ENCODE measurements at places on chromosomes 1 and 21. TPM values are rescaled to one million over a fixed set of nuclear protein-coding genes. Genes with fewer than 3 reads are reported as not detected.

DNA sequence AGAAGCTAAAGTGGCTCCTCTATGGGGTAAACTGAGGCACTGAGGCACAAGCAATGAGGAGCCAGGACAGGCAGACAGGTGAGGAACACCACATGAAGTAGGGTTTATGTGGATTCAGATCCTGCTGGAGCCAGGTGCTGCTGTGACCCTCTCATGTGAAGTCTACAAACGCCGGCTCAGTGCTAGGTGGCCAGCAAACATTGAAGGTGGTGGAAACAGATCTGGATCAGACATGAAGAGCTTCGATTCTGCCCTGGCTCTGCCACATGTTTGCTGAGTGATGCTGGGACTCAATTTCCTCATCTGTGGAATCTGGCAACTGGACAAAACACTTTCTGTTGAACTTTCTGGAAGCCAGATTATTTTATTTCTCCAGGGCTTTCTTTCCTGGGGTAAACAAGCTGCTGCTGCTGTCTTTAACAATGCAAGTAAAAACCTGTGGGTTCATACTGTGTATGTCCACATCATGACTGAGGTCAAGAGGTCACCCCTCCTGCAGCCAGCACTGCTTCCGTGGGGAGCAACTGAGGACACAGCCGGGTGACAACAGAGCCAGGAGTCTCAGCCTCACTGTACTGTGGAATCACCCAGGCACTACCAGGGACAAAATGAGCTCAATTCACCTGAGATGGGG, 33.3 kb downstream of the HMGB4 start:
- DNase-seq: no peak

DNA sequence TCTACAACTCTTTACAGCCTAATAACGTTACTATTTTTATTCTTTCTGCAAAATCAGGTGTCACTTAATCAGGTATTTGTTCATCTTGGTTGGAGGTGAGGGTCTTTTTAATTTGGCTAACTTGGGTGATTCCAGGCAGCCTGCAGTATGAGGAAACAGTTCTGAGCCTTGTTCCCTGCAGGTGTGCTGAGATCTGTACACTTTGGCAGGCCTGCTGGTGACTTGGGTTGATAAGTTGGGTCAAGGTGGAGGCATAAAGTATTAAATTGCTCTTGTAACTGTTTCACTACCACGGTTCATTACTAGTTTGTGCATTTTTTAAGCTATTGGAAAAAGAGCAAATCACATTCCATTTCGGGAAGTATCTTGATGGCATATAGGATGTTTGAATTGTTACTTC, 10.0 kb downstream of the MAP3K21 start:
- DNase-seq: no peak

APOBEC4 gene
- total RNA-seq: not detected

DNA sequence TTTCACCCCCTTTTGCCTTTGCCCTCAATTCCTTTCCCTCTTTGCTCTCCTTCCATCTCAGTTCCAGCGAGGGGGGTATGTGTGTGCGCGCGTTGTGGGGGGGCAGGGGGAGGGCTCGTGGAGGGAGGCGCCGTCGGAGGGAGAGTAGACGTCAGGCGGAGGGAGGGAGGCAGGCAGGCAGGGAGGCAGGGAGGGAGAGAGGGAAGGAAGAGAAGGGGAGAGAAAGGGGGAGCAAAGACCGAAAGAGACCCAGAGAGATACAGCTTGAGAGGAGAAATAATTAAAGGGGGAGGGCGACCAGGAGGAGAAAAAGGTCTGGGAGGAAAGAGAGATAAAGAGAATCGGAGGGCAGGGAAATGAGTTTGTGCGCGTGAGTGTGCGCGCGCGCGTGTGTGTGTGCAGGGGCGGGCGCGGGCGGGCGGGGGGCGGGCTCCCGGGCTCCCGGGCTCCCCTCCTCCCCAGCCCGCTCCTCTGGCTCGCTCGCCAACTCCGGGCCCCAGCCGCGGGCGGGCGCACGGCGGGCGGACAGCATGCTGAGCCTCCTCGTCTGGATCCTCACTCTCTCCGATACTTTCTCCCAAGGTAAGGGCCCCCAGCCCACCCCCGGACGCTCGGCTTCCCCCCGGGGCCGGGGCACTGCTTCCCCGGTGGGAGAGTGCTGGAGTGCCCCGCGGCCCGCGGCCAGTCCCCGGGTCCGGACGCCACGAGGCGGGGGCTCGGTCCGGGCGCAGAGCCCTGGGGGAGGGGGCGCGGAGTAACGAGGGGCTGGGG, at the start of gene KIRREL1:
Gene KIRREL1, plus strand, starts transcription at position 499 of the 771 bp plus-strand sequence. Its CDS starts 32 bp downstream, at position 531.
- peak; percentile 34 for DNase-seq

NBPF10 gene
- 2.4 TPM for total RNA-seq

GRCh38 chr1:18684303-18684702, 53.7 kb downstream of the PAX7 start:
- DNase-seq: no peak

Data from HFFc6 (cell line).